Articular chondrocyte of knee joint (primary cell): ENCODE measurements at places on chromosomes 5 and 9. TPM values are rescaled to one million over a fixed set of nuclear protein-coding genes. Genes with fewer than 3 reads are reported as not detected.

The CCL21 gene
- not detected in 2 replicates for total RNA-seq

The OGN gene
- total RNA-seq, result 222 and 267 TPM in 2 replicates

The FAM153A gene
- total RNA-seq, result not detected in 2 replicates

The AK8 gene
- total RNA-seq, result 0.78 and 0.86 TPM in 2 replicates

The LCN1 gene
- total RNA-seq, result not detected in 2 replicates

The INSYN2B gene
- total RNA-seq, result 1.1 TPM in 1 of 2 replicates, not detected in the other

The PHF24 gene
- 0.11 and 0.26 TPM in 2 replicates for total RNA-seq

The CBY3 gene
- not detected in 2 replicates for total RNA-seq

The CAVIN4 gene
- 0.76 and 0.91 TPM in 2 replicates for total RNA-seq

The CRAT gene
- total RNA-seq, result 54.6 and 60.5 TPM in 2 replicates

The SLC6A3 gene
- 0.11 and 0.13 TPM in 2 replicates for total RNA-seq

The SLC46A2 gene
- total RNA-seq, result 0.11 TPM in 1 of 2 replicates, not detected in the other

The SV2C gene
- total RNA-seq, result not detected in 2 replicates
